Activated CD4-positive, alpha-beta T cell treated with anti-CD3 and anti-CD28 coated beads for 36 hours (primary cell): ENCODE measurements at places on chromosomes 4 and X.
A peak's percentile ranks its signal among the peaks of the same experiment; 100 is the strongest.

- no peak overlapping the region for H3K27ac ChIP-seq
- no peaks in the 10 kb centered on the region for H3K27me3 ChIP-seq
- no peak overlapping the region for H3K4me3 ChIP-seq
- no peaks in the 10 kb centered on the region for H3K36me3 ChIP-seq
- no peaks in the 10 kb centered on the region for H3K4me1 ChIP-seq
Measured at GRCh38 chr4:157043131-157043530, 32.8 kb upstream of the GLRB start.

GRCh38 chr4:173288296-173288695 is 45.9 kb downstream of the HMGB2 start:
- H3K4me1 ChIP-seq, result peaks cover 16% of the 10 kb centered on the region
- no peak overlapping the region for H3K4me3 ChIP-seq
- peak; percentile 86 for DNase-seq
- peak overlapping the region; percentile 62 for H3K27ac ChIP-seq
- H3K27me3 ChIP-seq, result no peaks in the 10 kb centered on the region
- H3K36me3 ChIP-seq, result peaks cover 23% of the 10 kb centered on the region

DNA sequence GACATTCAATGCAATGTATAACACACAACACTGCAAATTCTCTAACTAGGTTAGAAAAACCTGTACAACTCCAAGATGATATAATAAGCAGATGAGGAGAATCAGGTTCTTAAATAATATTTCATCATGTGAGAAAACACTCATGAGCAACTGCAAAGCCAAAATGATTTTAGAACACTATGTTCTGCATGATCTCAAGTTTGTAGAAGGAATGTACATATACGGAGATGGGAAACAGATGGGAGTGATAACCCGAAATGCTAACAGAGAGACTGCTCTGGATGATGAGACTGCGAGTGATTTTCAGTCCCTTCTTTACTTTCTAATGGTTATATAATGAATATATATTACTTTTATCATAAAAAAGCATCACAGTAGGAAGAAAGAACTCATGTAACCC is 80.9 kb downstream of the PCYT1B start:
- DNase-seq, result no peak
- H3K4me1 ChIP-seq, result no peaks in the 10 kb centered on the region
- no peaks in the 10 kb centered on the region for H3K36me3 ChIP-seq
- H3K27ac ChIP-seq, result no peak overlapping the region
- no peaks in the 10 kb centered on the region for H3K27me3 ChIP-seq

- H3K4me1 ChIP-seq, result no peaks in the 10 kb centered on the region
- H3K4me3 ChIP-seq, result no peak overlapping the region
- no peaks in the 10 kb centered on the region for H3K27me3 ChIP-seq
Measured at GRCh38 chr4:186823989-186824388, 100.3 kb upstream of the FAT1 start.

- no peak overlapping the region for H3K4me3 ChIP-seq
- H3K36me3 ChIP-seq, result peaks cover 8% of the 10 kb centered on the region
- H3K27ac ChIP-seq, result peak overlapping the region; percentile 77
- peaks cover 4% of the 10 kb centered on the region for H3K4me1 ChIP-seq
Measured at GRCh38 chr4:8478801-8479744, 38.5 kb downstream of the TRMT44 start.

DNA sequence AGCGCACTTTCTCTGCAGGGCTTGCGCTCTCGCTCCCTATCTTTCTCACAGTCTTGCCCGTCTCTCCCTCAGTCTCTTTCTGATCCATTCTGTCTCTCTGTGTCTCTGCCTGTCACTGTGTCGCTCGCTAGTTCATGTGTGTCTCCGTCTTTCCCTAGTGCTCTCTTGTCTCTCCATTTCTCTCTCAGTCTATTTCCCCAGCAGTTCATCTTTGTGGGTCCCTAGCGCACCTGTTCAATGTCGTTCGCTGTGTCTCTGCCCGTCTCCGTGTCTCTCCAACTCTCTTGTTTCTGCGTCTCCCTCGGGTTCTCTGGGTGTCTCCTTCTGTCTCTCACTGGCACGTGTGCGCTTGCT is 1.5 kb downstream of the GPR101 start:
- no peak overlapping the region for H3K27ac ChIP-seq
- peaks cover 40% of the 10 kb centered on the region for H3K27me3 ChIP-seq
- no peak for DNase-seq

DNA sequence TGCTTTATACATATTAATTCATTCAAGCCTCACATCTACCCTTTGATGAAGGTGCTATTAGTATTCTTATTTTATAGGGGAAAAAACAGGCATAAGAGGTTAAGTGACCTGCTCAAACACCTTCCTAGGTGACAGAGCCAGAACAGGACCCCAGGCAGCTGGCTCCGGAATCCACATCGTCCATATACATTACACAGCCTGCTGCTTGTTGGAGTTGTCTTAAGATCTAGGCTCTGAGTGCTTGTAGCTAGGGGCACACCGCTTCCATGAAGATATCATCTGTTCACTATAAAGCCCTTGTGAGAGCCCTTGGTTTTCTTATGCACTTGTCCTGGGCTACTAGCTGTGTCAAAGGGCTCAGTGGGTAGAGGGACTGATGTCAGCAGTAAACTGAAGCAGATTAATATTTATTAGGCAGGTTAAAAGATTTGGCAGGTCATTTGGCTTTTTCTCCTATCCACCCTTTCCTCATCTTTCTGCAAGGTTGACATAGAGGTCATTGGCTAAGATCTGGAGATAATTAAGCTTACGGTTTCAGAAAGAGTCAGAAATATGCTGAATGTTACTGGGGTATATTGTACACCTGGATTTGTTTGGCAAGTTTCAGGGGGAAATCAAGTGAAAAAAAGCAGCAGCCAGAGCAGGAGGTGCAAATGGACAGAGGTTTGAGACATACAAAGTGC is 195.4 kb downstream of the SOWAHB start:
- DNase-seq, result no peak
- peaks cover 2% of the 10 kb centered on the region for H3K4me1 ChIP-seq
- no peaks in the 10 kb centered on the region for H3K36me3 ChIP-seq
